ENCODE measurements at places on chromosomes 2 and 18.

GRCh38 chr18:31213641-31214040 lies 51.0 kb upstream of the DSC1 start:
- DNase-seq = no peak

DNA sequence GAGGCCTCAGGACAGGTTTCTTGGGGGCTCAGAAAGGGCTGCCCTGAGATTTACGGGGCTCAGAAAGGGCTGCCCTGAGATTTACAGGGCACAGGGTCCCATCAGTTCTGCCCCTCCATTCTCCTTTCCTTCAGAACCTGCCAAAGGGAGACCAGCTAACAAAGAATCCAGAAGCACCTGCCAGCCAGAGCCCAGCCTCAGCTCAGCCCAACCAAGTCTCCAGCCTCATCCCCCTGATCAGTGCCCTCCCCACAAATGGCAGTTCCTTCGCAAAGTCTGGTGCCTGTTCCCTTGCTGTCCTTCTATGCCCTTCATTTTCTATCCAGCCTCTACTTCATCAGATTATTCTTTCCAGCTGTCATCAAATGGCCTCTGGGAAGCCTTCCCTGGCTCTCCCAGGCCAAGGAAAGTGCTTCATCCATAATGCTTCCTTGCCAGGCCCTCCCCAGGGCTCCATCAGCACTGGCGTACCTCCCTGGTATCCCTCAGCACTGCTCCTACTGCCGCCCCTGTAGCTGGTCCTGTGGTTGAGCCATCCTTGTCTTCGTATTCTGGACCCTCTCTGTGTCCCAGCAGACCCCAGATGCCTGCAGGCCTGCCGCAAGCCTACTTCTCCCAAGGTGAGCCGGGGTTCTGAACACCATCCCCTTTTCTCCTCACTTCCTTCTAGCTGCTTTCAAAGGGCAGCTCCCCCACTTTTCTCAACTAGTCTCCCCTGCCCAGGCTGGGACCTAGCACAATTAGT lies 96.2 kb upstream of the EPAS1 start:
- DNase-seq = no peak

GRCh38 chr2:1037066-1037465 lies 86.4 kb downstream of the SNTG2 start:
- no peak for DNase-seq

GRCh38 chr18:48796491-48797205 lies 154.1 kb downstream of the SMAD7 start:
- DNase-seq = peak; percentile 23

DNA sequence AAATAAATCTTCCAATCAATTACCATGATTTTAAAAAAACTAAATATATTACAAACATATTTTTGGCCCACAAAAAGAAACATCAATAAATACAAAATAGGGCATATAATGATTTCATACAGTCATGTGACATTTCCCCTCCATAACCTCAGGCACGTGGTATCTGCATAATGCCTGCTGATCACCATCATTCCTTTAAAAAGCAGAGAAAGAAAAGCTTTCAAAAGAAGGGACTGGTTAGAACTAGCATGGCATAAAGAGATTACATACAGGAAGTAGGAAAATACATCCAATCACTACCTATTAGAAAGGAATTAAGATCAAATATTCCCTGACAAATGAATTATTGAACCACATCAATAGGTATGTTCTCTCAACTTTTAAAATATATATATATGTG lies 83.5 kb downstream of the INO80D start:
- no peak for DNase-seq

GRCh38 chr2:190888449-190888848 lies 7.8 kb downstream of the GLS start:
- DNase-seq = no peak

- no peak for DNase-seq
Observed at GRCh38 chr2:21544392-21544791, 420.6 kb downstream of the TDRD15 start.

DNA sequence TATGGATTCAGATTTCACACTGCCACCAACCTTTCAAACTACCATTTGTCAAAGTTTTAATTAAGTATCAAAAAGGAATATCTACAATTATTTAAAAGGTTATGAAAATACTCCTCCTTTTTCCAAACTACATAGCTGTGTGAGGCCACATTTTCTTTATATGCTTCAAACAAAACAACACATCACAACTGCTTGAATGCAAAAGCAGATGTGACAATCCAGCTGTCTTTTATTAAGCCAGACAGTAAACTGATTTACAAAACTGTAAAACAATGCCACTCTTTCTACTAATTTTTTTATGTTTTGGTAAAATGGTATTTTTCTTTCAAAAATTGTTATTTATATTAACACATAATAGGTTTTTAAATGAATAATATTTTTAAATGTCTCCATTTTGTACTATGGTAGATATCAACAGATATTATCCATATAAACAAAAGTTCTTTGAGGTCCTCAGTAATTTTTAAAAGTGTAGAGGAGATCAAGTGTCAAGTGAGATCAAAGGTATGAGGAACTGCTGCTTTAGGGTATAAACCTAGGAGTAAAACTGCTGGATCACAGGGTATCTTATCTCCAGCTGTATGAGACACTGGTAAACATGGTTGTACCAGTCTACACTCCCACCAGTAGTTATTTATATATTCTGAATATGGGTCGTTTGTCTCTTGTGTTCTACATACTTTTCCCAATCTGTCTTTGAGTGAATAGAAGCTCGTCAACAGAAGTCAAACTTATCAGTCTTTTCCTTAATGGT lies 68.8 kb upstream of the SERTAD2 start:
- DNase-seq = no peak

- no peak for DNase-seq
Observed at GRCh38 chr2:20094142-20094755, 42.8 kb upstream of the LAPTM4A start.

DNA sequence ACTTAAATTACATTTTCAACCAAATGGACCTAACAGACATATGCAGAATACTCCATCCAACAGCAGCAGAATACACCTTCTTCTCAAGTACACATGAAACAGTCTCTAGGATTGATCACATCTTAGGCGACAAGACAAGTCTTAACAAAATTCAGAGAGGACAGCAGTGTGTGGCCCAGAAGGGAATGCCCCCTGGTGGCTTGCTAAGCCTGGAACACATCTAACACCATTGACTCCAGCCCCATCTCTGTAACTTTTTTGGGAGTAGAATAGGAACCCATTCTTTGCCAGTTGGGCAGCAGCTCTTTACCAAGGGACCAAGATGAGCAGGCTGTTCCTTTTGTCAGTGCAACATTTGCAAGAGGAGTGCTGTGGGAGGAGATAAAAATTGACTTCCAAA lies 249.9 kb downstream of the PLCL1 start:
- no peak for DNase-seq

DNA sequence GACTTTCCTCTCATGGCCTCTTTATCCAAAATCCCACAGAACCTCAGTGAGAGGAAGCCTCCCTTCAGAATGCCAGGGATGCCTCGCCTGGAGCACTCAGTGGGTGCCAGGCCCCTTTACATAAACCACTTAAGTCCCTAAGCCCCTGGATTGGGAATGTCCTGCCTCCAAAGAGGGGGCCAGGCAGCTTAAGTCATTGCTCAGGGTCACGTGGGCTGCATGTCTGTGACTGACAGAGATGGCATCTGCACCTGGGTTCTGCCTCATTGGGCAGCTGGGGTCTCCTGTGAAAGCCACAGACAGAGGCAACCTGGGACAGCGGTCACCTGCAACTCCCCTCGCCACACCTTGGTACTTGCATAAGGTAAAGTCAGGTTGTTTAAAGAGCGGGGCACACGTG lies 93.5 kb downstream of the MYT1L start:
- DNase-seq = no peak

GRCh38 chr2:23782646-23783045 lies 144.3 kb downstream of the ATAD2B start:
- no peak for DNase-seq

DNA sequence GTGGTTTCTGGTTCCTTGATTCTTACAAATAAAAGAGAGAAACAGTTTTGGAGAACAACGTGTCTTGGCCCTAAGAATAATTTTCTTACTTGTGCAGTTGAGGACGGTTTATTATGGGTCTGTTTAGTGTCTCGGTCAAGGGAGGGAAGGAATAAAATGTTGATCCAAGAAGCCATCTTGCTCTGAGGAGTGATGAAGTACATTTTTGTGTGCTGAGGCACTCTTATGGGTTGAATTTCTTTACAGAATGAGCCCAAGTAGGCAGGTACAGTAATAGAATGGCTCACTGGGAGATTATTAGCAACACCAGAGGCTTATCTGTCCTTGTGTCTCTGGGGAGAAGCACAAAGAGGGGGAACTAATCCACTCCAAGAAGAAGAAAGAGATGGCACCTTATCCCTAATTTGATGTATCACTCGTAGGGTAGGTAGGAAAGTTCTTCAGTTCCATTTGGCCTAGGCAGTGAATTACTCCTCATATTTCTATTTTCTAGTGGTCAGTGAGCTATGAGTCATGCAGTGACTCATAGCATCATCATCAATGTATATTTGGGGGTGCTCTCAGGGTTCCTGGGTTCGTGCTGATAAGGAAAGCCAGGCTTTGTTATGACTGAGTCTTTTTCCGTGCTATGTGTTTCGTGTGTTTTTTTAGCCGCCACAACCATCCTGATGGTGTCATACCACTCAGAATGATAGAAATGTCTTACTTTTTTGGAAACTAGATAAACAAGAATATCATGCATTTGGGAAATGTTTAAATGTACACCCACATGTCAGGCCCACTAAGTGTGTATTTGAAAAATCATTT lies 250.1 kb upstream of the CTAGE1 start:
- DNase-seq = no peak

GRCh38 chr2:96869822-96870625 lies at the start of gene SEMA4C:
Gene SEMA4C (minus strand): TSS chr2:96870080. CDS start chr2:96867886, 2,194 bp downstream.
- DNase-seq = no peak

GRCh38 chr18:79533146-79533545 lies 137.4 kb downstream of the NFATC1 start:
- DNase-seq = peak; percentile 36

- DNase-seq = no peak
Observed at GRCh38 chr2:11665510-11666362, 4.3 kb downstream of the NTSR2 start.

DNA sequence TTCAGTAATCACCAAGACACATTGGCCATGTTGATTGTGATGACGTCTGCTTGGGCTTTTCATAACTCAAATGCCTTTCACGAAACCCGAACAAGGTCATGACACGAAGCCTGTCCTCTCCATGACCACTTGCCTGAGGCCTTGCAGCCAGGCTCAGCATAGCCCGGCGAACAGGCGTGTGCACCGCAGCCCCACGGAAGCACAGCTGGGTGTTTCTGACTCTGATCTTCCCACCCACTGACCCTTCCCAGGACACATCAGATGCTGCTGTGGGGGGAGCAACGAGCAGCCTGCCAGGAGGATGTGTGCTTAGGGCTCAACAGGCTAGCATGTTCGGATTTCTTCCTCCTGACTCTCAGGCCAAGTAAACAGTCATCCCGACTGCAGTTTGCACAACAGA lies 369.4 kb upstream of the SALL3 start:
- DNase-seq = no peak

DNA sequence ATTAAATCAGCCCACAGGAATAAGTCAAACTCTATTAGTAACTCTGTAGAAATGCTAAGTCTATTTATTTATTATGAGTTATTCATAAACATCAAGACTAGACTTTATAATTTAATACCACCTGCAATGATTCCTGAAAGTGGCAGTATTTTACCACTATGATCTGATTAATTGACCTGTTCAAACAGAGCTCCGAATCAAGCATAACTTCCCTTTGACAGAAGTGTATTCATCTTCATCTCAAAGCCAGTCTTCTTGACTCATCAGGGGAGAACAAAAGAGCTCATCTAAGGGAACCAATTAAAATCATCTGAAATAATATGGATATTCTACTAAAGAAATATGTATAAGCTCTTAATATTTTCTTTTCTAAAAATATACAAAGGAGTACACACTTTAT lies 122.3 kb downstream of the MBD2 start:
- no peak for DNase-seq

GRCh38 chr2:237552908-237553307 lies 13.5 kb upstream of the PRLH start:
- DNase-seq = no peak

DNA sequence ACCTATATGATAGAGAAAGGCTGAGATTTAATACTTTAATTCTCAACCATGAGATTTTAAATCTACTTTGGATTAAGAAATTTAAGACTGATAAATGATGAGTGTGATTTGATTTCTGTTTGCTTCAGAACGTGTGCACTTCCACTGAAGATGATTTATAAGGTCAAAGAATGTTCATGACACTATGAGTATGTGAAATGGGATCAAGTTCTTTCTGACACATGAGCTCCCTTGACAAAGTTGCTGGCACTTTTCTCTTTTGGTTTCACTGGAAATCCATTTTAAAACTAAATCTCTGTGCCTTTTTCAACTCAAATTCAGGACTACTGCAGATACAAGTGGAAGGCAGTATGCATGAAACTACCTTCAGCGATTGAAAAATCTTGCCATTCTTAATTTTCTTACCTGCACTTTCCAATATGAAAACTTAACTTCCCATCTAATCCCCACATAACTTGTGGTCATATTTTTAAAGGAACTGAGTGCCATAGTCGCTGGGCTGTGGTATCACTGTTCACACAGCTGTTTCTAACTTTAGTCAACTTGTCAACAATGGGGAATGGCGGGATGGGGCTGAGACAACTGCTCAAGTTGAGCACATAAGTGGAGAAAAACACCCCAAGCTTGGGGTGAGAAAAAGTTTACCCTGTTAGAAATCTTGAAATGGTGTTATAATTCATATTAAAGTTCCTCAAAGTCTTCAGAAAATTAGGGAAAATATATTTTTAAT lies 51.8 kb upstream of the TTN start:
- DNase-seq = no peak

- DNase-seq = no peak
Observed at GRCh38 chr2:107362993-107363392, 463.7 kb upstream of the RGPD4 start.

DNA sequence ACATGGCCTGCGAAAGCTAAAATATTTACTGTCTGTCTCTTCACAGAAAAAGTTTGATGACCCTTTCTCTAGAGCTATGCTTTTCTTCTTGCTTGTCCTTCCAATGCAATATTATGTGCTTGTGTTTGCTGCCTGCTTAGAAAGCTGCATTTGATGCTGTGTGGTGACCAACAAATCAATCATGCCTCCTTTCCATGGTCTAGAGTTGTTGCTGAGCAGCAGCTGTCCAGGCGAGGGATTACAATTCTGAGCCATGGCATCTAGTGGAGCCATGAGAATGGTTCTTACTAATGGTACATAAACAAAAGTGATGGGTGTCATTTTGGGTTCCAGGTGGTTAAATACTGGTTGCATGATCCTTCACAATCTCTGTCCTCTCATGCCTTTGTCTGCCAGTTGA lies 1142.1 kb downstream of the DPP10 start:
- DNase-seq = no peak

DNA sequence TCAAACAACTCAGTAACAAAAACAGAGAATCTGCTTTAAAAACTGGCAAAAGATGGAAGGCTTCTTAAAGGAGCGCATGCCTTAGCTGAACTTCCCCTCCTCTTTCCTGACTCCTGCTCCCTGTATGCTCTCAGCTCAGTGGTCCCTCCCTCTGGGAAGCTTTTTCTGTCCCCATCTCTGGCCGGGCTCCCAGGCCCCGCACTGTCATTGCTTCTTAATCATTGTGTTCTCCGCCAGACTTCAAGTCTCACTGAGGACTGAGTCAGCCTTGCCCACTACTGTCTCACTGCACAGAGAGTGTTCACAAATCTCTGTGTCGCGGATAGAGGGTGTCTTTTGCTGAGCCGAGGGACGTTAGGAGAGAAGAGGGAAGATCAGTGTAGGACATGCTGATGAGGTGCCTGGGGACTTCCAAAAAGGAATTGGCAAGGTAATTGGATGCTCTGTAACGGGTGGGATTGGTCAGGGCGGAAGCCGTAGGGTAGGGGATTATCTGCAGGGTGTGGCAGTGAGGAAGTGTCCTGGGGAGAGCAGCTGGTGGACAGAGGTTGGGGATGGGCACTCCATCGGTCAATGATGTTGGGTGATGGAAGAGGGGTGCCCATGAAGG lies 16.2 kb downstream of the TOGARAM2 start:
- DNase-seq = no peak
